ENCODE measurements at places on chromosomes 1 and 21.

- DNase-seq: no peak
These were observed 252.4 kb downstream of the TOMM20 start for GRCh38 chr1:234875953-234876855.

GRCh38 chr1:150987924-150988323 is 5.8 kb downstream of the ANXA9 start:
- no peak for DNase-seq

DNA sequence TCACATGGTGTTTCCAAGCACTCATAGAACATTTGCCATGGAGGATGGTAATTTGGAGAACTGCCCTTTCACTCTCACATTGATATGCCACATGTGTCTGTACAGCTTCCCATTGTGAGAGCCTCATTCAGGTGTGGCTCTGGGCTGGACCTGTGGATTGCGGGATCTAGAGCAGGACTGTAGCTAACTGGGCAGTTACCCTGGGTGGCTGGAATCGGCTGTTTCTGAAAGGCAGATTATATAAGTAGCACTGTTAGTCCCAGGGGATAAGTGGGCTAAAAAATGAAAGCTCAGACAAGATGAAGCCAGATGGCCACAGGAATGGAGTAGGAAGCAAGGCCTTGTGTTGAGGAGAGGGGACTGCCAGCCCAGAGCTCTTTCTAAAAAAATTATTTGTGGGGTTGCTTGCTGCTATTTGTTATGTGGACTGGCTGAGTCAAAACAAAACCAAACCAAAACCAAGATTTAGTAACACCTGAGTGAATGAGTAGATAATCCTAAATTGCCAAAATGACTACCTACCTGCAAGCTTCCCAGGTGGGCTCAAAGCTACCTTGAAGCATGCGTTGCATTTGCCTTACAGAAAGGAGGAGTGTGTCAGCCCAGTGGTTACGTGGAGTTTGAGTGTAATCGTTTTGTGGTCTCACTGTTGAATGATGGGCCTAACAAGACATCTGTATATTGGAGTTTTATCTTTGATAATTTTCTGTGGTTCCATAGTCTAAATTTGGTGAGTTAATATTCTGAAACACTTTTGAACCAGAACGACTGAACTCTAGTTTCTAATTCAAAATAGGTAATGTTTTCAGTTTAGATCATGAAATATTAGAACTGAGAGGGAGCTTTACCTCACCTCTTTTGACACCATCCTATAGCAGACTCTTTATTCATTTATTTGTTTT is 58.0 kb downstream of the SDCCAG8 start:
- DNase-seq: no peak

DNA sequence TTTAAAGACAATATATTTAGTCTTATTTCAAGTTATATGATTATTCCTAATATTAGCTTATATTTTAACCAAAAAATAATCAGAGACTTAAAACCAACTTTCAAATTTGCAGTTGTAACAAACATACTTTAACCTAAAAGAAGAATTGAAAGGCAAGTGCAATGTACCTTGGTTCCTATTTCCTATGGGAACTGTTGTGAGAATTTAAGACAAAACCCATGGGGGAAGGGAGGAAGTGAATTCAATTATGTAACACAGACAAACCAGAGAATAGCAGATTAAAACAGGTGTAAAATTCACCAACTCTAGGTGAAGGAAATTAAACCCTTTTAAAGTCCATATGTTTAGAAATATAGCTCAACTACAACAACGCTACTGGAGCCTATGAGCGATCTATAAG is 22.6 kb upstream of the CR2 start:
- DNase-seq: no peak

DNA sequence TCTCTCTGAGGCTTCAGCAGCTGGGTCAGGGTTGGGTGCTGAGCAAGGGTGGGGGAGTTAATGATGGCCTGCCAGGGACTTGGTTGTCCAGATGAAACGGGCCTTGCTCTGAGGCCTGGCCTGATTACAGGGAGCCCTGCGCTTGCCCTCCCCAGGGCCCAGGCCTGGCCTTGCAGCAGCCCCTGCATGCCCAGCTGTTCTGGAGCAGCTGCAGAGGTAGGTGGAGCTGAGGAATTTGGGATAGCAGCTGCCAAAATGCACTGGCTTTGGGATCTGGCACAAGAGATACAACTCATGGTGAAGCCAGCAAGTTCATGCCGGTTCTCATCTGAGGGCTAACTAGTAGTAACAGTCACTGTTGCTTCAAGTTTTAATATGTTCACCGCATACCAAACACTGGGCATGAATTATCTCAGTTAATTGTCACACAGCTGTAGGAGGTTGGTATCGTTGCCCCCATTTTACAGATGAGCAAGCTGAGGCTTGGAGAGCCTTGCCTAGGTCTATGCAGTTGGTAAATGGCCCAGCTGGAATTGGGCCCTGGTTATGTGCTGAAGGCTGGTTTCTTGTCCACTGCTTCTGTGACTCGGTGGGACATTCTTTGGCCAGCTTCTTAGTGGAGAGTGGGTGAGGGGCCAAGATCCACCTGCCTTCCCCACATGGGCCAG is 7.3 kb upstream of the SERINC2 start:
- DNase-seq: no peak

DNA sequence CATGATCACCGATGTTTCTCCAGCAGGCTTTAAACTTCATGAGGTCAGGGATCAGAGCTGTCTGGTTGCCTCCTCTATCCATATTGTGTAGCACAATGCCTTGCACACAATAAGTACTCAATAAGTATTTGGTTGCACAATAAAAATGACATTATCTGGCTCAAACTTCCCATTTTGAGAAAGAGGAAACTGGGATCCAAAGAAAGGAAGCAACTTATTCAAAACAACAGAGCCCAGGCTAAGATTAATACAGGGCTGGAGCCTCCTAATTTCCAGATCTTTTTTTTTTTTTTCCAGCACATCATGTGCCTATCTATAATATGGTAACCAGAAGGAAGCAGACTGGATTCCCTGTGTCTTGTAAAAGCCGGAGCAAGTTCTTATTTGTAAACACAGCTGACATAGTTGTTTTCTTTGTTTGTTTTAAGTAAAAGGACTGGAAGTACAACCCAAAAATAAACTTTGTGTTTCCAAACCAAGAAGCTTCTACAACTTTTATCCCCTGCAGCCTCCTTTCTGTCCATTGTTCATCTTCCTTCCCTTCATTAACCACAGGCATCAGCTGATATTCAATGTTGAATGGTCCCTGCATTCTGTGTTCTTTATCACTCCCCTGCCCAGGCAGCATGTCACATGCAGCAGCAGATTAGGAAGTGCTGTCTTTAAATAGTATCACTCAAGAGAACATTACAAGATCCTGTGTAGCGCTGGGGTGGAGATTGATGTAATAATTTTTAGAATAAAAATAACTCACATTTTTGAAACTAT is 71.2 kb upstream of the HOOK1 start:
- no peak for DNase-seq

GRCh38 chr21:15433091-15433490 is 296.7 kb upstream of the USP25 start:
- DNase-seq: no peak

GRCh38 chr1:209772126-209772525 is 12.2 kb downstream of the C1orf74 start:
- no peak for DNase-seq

GRCh38 chr1:30034105-30034626 is 689.2 kb downstream of the MATN1 start:
- no peak for DNase-seq

GRCh38 chr1:186496171-186496851 is 35.4 kb upstream of the PDC start:
- no peak for DNase-seq

GRCh38 chr1:29890201-29890959 is 654.1 kb downstream of the PTPRU start:
- DNase-seq: no peak

DNA sequence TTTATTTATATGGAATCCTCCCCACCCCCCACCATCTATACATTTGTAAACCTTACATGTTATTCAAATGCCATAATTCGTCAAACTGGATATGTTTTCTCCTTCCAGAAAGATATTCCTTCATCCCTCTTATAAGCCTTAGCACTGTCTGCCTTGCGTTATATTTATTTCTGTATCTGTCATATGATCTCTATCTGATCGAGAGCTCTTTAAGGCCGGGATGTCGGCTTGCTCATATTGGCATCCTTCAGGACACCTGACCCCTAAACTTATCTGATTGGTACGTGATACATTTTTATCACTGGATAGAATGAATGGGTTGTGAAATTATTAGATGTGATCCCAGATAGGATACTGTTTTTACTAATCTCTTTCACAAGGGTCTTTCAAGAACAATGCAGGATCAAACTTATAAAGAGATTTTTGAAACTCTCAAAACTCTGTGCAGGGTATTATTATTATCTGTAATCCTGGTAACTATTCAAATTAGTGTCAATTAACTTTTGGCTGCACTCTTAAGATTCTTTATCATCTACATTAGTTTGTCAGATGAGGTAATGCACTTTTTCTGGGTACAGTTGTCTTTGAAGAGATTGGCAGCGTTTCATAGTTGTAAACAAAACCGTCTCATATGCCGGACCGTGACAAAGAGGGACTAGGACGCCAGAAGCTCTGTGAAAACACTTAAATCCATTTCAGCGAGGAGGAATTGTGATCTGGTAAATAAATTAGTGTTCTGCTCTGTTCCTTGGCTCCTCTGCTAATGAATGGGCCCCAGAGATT is 152.0 kb downstream of the KIF26B start:
- peak; percentile 6 for DNase-seq

- DNase-seq: no peak
These were observed 12.4 kb downstream of the ELK4 start for GRCh38 chr1:205619376-205619775.

DNA sequence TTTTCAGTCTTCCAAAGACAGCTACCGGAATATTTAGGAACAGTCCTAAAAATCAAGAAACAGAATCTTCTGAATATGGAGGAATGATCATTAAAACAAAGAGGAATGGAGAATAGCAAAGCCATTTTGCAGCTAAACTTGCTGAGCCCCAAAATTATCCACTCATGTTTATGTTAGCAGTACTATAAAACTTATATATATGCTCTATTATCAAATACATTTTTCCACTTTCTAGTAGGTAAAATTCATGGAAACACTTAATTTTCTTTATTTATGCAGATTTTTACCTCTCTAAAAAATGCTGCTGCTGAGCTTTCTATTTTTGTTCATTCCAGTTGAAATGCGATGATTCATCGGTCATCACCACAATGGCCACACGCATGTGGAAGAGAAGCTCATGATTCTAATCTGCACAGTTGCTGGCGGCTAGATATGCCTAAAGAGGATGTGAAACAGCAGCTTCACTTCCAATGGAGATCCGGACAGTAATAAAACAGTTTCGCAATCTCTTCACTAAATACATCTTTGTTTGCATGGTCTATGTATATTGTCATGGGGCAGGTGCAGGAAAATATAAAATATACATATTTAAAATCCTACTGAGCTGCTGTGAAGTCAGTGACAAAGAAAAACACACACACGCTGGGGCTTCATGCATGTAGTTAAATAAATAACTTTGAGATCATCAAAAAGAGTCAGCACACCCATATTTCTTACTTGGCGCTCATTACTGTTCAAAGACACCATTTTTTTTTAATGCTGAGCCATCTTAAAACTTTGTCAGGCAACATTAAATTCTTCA is 292.2 kb downstream of the SMYD3 start:
- DNase-seq: no peak

GRCh38 chr1:41394959-41395956 is 34.0 kb downstream of the FOXO6 start:
- peak; percentile 77 for DNase-seq

- no peak for DNase-seq
These were observed 430.1 kb downstream of the KCNT2 start for GRCh38 chr1:196178083-196178635.

- DNase-seq: no peak
These were observed 16.5 kb downstream of the MEGF6 start for GRCh38 chr1:3594706-3595377.

Data from NCI-H2171 (cell line).